NAMALWA (cell line): ENCODE measurements at places on chromosomes 1 and 21.

GRCh38 chr1:185137896-185138545 lies 18.7 kb downstream of the TRMT1L start:
- DNase-seq: no peak

DNA sequence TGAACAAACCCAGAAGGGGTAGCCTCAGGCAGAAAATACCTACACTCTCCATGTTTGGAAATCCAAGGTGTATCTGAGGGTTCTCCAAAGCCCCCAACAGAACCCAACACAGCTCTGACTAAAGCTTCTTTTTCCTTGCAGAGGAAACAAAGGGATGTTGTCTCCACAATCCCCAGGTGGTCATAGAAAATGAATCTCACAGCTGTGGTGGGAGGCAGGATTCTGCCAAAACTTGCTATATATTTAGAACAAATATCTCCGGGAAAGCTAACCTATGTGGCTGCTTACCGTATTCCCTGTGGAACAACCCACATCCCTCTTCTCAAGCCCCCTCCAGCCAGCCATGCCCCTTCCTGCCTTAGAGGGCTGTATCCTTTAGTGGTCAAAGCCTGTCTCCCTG lies 406.1 kb downstream of the PRDM2 start:
- DNase-seq: no peak

- DNase-seq: no peak
Measured at GRCh38 chr1:56394298-56394697, 185.1 kb downstream of the PLPP3 start.

GRCh38 chr21:46295996-46296752 lies 10.0 kb downstream of the YBEY start:
- no peak for DNase-seq

GRCh38 chr1:23660671-23661070 lies 30.9 kb upstream of the RPL11 start:
- no peak for DNase-seq

DNA sequence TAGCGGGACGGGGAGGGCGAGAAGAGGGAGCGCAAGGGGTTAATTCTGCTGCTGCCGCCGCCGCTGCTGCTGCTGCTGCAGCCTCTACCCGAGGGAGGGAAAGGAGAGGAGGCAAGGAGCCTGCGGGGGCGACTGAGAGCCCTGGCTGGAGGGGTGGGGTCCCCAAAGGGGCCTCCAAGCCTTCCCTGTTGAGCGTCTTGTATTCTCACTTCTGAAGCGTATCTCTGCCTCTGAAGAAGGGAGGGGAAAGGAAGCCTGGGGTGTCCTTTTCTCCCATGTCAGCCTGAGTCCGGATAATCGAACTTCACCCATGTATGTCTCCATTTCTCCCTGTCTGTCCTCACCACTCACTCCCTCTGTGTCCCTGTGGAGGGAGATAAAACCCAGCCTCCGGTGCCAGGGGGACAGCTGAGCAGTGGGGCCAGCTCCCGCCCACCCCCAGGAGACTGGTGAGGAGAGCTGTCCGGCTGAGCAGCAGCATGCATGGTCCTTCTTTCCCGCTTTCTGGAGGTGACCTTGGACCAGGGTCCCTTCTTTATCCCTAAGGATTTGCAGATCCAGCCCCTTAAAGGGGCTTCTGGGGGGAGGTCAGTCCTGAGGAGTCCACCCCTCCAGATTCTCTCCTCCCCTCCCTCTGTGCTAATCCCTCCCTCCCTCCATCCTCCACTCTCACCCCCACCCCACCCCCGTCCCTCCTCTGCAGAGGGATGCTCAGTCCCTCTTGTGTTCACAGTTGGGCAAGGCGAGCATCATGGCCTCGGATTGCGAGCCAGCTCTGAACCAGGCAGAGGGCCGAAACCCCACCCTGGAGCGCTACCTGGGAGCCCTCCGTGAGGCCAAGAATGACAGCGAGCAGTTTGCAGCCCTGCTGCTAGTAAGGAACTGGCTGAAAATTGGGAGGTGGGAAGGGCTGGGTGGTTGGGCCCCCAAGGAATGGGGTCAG lies 1.0 kb downstream of the NCDN start:
- DNase-seq: no peak

GRCh38 chr1:53549287-53549686 lies 90.1 kb downstream of the DMRTB1 start:
- DNase-seq: no peak

DNA sequence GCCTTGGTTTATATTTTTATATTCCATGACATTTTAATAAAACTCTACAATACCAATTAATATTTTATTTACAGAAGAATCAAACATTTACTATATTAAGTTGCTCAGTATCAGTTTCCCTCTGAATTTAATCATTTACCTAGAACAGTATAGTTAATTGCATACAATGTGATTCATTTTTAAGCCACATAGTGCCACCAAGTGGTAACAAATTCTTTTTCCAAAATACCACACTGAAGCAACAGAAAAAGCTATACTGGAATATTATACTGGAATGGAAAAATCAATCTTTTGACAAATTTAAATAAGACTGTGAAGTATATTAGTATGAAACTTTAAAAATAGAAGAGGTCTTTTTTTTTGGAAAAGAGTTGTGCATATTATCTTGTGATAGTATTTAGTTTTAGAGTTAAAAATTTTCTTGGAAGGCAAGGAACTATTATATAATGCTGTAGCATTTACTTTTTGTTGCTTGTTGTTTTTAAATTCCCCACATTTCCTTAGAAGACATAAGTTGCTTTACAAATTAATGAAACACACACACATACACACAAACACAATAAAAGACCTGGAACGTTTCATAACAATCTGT lies 57.3 kb downstream of the ZNF644 start:
- DNase-seq: peak; percentile 49

GRCh38 chr1:92736395-92736794 lies 48.5 kb downstream of the EVI5 start:
- DNase-seq: peak; percentile 59

- peak; percentile 16 for DNase-seq
Measured at GRCh38 chr1:33902486-33903209, 38.8 kb downstream of the HMGB4 start.

DNA sequence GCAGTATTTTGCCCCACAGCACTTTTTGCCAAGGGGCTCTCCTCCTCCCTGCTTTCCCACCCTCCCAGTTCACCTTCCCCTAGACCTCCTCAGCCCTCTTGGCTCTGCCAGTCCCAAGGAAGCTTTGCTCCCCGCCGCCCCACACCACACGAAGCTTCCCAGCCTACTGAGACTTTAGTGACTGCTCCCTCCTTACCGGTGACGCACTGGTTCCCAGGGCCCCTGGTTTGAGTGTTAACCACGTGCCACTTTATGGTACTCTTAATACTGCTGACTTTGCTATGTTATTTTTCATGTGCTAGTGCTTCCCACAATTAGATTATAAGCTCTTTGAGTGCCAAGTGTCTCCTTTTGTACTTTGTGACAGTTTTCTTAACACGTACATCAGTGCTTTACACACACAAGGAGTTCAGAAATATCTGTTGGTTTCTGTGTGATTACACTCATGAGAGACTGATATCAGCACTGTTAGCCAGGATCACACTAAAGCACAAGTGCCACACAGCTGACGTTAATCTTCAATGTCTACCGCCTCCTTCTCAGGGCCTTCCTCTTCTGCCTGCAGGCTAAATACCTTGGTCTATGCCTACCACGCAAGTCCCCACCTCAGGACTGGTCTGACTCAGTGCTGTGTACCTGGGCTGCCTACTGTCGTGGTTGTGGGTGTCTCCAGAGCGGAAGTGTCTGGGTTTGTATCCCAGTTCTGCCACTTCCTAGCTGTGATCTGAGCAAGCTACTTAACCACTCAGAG lies 61.0 kb downstream of the DNTTIP2 start:
- DNase-seq: no peak
